ENCODE measurements at places on chromosomes 7 and 10.

DNA sequence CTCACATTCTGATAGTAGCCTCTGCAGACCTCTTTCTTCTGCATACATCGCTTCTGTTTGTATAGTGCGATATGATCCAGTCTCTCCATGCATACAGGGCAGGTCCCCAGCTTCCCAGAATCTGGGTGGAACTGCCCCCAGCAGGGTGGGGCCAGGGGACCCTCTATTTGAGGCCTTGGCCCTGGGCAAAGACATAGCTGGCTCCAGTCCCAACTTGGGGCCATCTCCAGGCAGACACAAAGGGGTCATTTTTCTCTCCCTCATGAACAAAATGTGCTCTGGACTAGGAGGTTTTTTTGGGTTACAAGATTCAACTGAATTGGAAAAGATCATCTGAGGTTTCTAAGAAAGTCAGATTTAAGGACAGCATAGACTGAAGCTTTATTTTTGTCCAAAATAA, 21.1 kb upstream of the HSPA12A start:
- no peak for DNase-seq

- no peak for DNase-seq
Measured at GRCh38 chr7:30162133-30162532, 27.3 kb downstream of the MTURN start.

GRCh38 chr7:115474137-115474536, 552.2 kb downstream of the MDFIC start:
- no peak for DNase-seq

DNA sequence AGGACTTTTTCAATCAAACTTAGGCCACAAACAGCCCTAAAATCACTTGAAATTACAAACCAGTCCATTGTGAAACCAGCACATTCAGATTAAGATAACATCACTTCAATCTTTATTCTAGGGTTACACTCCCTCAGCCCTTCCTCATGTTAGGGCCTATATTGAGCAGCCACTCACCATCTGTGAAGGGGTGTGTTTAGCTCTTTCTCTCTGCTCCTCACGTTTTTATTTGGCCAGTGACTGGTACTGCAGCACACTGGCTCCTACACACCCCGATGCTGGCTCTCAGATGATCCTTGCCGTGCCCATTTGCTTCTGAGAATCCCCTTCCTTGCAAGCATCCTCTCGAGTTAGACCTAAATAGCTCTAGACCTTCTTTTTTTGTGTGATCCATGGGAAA, 604.5 kb downstream of the INHBA start:
- DNase-seq: no peak

DNA sequence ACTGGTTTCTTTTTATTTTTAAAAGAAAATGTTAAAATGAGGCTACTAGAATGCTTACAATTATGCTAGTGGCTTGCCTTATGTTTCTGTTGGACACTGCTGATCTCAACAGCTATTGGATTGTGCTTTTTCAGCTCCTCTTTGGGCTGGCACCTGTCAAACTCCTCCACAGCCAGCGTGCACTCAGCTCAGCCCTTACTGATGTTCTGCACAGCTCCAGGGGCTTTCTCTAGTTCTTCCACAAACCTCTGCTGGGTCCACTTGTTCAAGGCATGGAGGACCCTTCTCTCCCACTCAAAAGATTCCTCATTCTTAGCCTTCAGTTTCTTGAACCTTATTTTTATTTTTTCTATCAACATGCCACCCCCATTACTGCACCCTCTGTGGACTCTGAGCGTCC, 96.0 kb downstream of the VIPR2 start:
- DNase-seq: no peak

GRCh38 chr7:138116141-138116540, 39.9 kb downstream of the AKR1D1 start:
- DNase-seq: no peak

- DNase-seq: no peak
Measured at GRCh38 chr7:135322571-135323340, 89.1 kb downstream of the STRA8 start.

GRCh38 chr7:132446666-132447278, 129.5 kb downstream of the PLXNA4 start:
- DNase-seq: no peak

- no peak for DNase-seq
Measured at GRCh38 chr7:33129806-33130153, 416 bp downstream of the BBS9 start.

GRCh38 chr10:69466158-69466490, 14.9 kb downstream of the TSPAN15 start:
- no peak for DNase-seq

- no peak for DNase-seq
Measured at GRCh38 chr7:99363286-99363685, 11.2 kb upstream of the ARPC1B start.

DNA sequence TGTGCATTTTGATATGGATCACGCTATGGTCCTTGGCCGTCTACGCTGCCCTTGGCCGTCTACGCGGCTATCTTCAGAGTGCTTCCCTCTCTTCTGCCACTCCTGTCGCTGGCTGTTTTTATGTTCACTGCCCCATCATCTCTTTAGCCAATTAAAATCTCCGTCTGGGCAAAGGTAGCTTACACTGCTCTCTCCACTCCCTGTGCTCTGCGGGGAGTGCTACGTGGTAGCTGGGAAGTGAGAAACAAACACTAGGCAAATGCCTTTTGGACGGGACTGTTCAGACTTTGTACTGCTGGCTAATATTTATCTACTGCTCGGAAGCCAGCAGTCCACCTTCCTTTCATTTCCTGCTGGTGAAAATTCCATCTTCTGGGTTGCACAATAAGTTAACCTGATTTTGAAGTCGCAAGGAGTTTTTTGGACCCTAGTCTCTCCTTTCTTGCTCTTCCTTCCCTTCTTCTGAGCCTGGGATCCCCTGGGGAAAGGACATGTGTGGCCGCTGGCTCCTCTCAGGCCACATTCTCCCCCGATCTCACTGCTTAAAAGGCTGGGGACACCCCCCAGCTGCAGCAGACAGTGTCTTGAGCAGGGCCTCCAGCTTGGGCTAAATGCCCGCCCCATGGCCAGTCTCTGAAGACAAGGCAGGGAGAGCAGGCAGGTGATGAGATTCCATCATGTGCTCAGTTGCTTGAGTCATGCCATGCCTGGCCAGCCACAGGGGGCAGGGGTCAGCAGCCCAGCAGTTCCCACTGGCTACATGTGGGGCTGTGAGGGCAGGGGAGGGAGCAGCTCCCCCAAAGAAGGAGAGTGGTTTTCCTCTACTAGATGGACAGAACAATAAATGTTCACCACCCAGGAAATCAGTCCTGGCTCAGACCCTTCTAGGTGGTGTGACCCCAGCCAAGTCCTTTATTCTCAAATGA, 25.5 kb upstream of the RBM33 start:
- no peak for DNase-seq

- DNase-seq: no peak
Measured at GRCh38 chr10:123266971-123267370, 112.8 kb downstream of the BUB3 start.

GRCh38 chr7:157122800-157123495, 15.8 kb upstream of the UBE3C start:
- no peak for DNase-seq

DNA sequence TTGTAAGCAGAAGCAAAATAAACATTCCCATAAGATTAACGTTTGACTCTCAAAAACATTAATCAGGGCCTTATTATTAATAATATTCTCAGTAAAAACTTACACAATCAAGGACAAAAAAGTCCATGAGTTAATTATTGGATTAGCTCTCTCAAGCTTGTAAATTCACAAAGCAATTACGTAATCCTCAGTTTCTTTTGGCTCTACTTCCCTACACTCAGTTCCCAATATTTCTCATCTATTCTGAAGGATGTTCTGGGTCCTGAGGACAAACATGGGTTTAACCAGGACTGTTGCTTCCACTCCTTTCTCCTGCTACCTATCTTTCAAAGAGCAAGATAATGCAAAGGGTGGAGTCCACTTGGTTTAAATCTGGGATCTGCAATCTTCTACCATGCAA, 15.1 kb downstream of the FBXL13 start:
- DNase-seq: no peak

DNA sequence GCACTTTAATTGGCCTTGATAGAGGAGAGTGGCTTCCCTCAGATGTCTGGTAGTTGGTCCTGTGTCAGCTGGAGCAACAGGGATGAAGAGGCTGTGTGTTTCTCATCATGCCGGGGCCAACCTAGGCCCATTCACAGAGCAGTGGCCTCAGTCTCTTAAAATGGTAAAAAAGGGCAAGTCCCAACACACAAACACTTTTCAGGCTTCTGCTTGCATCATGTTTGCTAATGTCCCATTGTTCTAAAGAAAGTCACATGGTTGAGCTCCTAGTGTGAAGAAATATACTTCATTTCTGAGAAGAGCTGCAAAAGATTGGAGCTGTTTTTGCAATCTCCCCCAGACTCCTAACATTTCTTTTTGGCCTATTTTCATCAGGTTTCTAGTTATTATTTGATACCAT, 40.6 kb upstream of the RBAK start:
- DNase-seq: no peak

DNA sequence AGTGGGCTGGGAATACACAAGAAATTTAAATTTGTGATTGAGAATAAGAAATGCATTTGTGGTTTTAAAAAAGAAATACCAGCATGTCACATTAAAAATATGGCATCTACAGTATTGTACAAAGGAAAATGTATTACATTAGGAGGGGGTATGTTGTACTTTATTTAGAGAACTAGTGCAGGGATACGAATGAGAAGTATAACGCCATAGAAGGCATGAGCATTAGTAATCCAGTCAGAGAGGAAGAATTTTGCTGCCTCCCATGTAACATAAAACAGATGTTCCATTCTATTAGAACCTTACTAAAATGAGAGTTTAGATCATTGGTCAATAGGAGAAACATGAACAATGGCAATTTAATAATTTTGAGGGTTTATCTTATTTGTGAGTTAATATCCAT, 182.2 kb downstream of the ADK start:
- no peak for DNase-seq

DNA sequence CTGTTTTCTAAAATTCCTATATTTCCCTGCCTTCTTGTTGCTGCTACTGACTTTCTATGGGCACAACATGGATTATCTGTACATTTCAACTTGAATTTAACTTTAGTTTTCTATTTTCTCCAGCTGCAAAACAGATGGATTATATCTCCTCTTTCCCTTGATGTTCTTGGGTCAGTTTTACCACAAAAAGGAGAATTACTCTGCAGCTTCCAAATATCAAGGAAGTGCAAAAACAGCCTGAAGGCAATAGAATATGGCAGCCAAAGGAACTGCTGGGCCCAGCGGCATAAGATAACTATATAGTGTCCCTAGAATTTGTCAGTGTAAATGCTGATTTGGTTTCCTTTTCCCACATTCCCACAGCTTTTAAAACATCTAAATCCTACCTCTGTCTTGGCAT, 29.1 kb downstream of the CPED1 start:
- no peak for DNase-seq

DNA sequence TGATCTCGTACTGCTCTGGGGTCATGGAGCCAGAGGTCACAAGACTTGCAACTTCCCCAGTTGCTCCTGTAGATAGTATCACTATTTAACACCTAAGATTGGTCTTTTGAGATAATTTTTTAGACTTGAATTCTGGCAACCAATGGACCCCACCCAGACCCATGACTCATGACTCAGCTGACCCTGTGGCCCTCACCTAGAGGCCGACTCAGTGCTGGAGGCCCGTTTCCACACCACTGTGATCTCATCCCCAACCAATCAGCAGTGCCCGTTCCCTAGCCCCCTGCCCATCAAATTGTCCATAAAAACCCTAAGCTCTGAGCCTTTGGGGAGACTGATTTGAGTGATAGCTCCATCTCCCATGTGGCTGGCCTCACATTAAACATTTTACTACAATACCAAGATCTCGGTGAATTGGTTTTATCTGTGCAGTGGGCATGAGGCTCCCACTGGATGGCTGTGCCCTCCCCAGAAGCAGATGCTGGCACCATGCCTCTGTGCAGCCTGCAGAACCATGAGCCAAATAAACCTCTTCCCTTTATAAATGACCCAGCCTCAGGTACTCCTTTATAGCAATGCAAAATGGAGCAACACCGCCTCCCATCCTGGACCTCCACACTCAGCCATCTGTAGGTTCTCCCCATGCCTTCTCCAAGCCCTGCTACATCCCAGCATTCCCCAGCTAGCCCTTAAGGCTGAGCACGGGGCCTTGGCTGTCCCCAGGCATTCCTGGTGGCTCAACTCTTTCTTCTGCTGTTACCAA, 98.8 kb downstream of the PRKAG2 start:
- DNase-seq: no peak

DNA sequence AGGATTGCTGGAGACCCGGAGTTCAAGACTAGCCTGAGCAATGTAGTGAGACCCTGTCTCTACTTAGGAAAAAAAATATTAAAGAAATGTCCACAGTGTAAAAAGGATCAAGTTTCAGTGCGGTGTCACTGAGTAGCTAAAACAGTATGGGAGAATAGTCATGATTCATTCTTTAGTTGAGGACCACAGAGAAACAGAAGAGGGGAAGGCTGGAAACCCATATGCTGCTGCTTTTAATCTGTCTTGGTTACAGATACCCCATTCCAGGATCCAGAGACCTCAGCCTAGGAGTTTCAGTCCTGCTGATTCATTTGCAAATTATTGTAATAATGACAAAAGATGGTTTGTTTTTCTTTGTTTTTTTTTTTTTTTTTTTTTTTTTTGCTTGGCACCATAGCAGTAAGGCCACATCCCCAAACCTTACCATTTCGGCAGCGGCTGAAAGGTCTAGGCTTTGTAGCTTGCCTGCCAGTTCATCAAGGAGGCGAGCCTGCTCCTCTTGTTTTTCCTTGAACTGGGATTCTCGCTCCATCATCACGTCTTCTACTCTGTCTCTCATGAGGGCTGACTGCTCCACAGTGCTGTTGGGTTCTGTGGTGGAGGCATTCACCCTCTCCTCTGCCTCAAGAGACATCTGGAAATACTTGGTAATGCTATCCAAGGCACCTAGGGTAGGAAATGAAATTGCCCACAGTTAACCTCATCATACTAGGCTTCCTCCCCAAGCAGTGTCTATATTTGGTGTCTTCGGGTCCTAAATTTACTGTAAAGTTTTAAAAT, 44.2 kb downstream of the DLD start:
- no peak for DNase-seq

DNA sequence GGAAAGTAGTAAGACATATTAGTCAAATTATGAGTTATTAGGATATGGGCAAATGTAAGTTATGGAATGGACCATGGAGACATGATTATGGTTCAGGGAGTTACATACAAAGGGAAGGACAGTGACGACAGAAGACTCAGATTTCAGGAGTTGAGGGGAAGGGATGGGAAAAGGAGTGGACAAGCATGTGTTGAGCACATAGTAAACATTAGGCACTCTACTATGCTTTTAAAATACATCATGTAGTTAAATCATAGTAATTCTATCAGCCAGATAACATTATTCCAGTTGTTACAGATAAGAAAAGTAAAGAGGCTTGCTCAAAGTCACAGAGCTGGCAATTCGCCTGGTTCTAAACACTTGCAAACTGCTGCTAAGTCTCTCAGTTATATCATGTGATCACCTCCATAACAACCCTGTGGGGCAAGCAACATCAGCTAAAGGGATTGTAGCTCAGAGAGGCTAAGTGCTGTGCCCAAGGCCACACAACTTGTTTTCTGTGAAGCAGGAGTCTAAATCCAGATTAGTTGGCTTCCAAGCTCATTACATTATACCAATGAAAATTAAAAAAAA, 115.2 kb upstream of the MDFIC start:
- DNase-seq: no peak

- DNase-seq: no peak
Measured at GRCh38 chr10:116728526-116729096, 13.8 kb downstream of the HSPA12A start.
